ENCODE measurements at places on chromosomes 7 and 10. TPM values are rescaled to one million over a fixed set of nuclear protein-coding genes. Genes with fewer than 3 reads are reported as not detected.

The REEP3 gene
- 56.7 TPM for total RNA-seq

The AKR1D1 gene
- not detected for total RNA-seq

The CADPS2 gene
- 25.8 TPM for total RNA-seq

The SLC16A9 gene
- total RNA-seq = 8.0 TPM
